KBM-7 (cell line): ENCODE measurements at places on chromosomes 1 and 21.
A peak's percentile ranks its signal among the peaks of the same experiment; 100 is the strongest.

- DNase-seq: no peak
Measured at GRCh38 chr1:55990007-55990406, 589.4 kb downstream of the PLPP3 start.

DNA sequence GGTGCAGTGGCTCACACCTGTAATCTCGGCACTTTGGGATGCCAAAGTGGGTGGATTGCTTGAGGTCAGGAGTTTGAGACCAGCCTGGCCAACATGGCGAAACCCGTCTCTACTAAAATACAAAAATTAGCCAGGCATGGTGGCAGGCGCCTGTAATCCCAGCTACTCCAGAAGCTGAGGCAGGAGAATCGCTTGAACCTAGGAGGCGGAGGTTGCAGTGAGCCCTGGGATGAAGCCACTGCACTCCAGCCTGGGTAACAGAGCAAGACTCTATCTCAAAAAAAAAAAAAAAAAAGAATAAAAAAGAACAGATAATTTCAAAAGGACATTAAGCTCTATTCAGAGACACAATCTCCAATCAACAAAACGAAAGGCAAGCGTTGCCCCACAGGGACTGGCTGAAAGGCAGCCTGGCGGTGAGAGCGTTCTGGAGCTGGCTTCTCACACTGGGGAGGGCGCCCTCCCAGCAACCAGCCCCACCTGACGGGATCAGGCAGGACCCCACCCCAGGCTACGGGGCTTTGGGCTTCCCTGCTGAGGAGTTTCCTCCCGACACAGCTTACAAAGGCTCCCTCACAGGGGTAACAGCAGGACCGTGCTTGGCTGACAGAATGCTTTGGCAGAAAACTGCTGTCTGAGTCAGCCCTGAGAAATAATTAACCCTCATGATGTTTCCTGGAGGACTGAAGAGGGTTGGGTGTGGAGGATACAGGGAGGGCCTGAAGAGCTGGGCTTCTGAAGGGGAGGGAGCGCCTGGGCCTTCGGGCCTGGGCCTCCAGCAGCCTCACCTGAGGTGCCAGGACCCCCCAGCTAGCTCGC, 31.1 kb upstream of the SRP9 start:
- DNase-seq: no peak

- no peak for DNase-seq
Measured at GRCh38 chr1:111775966-111776365, 20.3 kb downstream of the DDX20 start.

DNA sequence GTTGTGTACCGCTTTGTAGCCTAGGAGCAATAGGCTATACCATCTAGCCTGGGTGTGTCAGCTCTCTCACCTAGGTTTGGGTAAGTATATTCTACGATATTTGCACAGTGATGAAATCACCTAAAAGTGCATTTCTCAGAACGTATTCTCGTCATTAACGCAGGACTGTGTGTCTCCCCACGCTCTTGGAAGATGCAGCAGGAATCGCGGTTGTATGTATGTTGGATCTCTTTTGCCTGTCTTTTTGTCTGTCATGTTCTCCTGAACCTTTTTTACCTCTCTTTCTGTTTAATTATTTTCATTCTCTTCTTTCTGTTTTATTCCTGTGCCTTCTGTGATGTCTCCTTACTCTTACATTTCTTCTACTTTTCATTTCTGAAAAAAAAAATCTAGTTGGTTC, 140.5 kb upstream of the COL6A1 start:
- DNase-seq: no peak

DNA sequence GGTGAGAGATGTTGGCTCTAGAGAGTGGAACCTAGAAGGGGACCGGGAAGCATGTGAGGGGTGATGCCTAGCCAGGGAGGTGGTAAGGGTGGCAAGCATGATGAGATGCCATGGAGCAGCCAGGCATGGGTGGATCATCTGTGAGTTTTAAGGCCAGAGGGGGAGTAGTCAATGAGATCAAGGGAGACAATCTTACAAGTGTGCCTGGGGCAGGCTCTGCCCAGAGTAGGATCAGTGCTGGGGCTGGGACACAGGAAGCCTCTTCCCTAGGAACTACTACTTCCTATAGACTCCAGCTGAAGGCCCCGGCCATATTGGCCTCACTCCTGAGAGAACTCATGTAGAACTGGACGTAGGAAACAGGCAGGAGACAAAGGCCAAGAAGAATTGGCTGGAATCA, 192.4 kb upstream of the CSF3R start:
- DNase-seq: no peak

- DNase-seq: peak; percentile 42
Measured at GRCh38 chr1:184388971-184389370, 2.1 kb downstream of the C1orf21 start.

DNA sequence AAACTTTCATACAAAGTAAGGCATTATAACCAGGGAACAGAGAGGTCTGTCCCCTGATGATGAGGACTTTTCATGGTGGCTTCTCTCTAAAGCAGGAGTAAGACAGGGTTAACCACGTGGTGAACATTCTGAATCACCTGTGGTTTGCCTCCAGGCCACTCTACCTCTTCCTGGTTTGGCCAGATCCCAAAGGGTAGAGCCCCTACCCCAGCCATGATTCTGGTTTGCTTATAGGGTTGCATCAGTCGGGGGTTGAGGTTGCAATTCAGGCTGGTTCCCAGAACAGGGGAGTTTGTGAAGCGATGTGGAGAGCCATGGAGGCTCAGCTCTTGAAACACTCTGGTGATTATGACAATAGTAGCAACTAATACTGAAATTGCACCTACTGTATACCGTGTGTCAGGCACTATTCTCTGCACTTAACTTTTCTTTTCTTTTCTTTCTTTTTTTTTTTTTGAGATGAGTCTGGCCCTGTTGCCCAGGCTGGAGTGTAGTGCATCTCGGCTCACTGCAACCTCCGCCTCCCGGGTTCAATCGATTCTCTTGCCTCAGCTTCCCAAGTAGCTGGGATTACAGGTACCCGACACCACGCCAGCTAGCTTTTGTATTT, 8.3 kb downstream of the CNR2 start:
- no peak for DNase-seq

GRCh38 chr1:22208268-22208972, 65.5 kb upstream of the WNT4 start:
- DNase-seq: no peak

DNA sequence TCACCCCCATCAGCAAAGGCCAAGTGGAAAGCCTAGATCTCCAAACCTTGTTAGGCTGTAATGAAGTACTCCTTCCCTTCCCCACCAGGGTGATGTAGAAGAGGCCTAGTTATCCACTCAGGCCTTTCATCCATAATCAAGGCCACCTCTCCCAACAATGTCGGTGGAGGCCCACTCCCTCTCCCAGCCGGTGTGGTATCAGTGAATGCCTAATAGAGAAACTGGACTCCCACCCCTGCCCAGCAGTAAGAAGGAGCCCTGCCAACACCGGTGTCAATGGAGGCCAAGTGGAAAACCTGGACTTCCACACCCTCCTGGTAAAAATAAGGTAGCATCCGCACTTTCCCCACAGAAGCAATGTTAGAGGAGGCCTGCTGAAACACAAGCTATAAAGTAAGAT, 23.9 kb downstream of the NDUFS5 start:
- no peak for DNase-seq

- DNase-seq: no peak
Measured at GRCh38 chr1:42956739-42957138, 1.9 kb downstream of the SLC2A1 start.

DNA sequence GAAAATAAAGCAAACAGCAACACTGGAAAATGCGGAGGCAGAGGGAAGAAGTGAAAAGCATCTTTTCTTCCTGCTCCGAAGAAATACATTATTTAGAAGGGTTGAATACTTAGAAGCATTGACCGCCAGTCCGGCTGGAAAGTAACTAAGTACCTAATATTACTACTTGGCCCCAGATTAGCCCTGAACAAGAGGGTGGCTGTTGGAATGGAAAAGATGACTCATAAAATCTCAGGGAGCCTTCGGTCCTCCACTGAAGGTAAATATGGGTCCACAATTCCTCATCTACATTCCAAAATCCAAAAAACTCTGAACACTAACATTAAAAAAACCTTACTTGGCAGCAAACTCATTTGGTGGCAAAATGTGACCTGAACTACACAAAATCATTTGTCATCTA, 40.1 kb downstream of the BCAR3 start:
- no peak for DNase-seq

GRCh38 chr1:167533851-167534300, 15.5 kb upstream of the CD247 start:
- peak; percentile 78 for DNase-seq

GRCh38 chr1:109167001-109167506, 46.7 kb upstream of the SARS1 start:
- peak; percentile 67 for DNase-seq

- DNase-seq: no peak
Measured at GRCh38 chr21:45747233-45747766, 103.8 kb downstream of the PCBP3 start.

- no peak for DNase-seq
Measured at GRCh38 chr1:32848354-32849063, 22.2 kb downstream of the FNDC5 start.

GRCh38 chr1:212341090-212341489, 55.9 kb downstream of the PPP2R5A start:
- no peak for DNase-seq

GRCh38 chr1:235455097-235455496, 49.2 kb downstream of the B3GALNT2 start:
- no peak for DNase-seq

GRCh38 chr1:152519851-152520250, 5.6 kb downstream of the CRCT1 start:
- peak; percentile 57 for DNase-seq

- no peak for DNase-seq
Measured at GRCh38 chr1:192589813-192590212, 14.2 kb downstream of the RGS1 start.

DNA sequence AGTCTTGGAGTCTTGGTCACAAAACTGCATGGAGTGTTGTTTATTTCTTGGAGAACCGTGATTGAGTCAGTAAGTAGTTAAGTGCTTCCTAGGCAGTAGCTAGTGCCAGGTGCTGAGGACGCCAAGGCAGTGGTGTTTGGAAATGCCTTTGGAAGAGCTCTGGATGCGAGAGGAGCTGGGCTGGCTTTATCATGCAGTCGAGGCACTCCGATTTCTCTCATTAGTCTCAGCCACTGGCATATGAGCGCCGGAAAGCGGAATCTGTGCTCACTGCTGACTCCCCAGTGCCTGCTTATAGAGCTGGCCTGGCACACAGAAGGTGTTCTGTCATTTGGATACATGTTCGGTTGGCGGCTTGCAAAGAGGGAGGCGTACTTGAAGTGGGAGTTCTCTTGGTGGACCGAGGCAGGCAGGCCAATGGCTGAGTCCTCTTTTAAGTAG, 3.6 kb downstream of the TENT5C start:
- DNase-seq: no peak

GRCh38 chr1:203751051-203751450, 13.9 kb upstream of the LAX1 start:
- DNase-seq: no peak

DNA sequence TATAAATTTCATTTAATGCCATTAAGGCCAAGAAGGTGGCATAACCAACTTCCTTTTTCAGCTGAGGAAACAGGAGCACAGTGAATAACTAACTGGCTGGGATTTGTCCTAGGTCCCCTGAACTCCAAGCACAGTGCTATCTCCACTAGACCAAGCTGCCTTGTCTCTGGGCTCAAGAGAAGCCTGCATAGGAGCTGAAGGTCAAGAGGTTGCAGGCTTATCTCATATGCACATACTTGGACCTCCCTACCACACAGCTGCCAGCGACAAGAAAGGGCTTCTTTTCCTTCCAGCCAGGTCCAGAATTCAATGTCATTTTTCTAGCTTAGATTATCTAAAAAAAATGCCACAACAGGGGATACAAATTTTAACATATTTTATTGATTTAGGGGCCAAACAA, 27.1 kb downstream of the AK2 start:
- DNase-seq: no peak

DNA sequence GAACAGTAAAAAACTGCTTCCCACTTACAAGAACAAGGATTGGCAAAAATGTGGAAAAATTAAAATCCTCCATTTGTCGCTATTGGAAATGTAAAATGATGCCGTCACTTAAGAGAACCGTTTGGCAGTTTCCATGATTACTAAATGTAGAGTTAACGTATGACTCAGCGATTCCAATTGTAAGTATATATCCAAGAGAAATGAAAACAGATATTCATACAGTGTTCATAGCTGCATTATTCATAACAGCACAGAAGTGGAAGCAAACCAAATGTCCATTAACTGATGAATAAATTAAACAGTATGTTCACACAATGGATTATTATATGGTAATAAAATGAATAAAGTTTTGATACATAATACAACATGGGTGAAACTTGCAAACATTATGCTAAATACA, 971.0 kb downstream of the AMY1C start:
- no peak for DNase-seq

DNA sequence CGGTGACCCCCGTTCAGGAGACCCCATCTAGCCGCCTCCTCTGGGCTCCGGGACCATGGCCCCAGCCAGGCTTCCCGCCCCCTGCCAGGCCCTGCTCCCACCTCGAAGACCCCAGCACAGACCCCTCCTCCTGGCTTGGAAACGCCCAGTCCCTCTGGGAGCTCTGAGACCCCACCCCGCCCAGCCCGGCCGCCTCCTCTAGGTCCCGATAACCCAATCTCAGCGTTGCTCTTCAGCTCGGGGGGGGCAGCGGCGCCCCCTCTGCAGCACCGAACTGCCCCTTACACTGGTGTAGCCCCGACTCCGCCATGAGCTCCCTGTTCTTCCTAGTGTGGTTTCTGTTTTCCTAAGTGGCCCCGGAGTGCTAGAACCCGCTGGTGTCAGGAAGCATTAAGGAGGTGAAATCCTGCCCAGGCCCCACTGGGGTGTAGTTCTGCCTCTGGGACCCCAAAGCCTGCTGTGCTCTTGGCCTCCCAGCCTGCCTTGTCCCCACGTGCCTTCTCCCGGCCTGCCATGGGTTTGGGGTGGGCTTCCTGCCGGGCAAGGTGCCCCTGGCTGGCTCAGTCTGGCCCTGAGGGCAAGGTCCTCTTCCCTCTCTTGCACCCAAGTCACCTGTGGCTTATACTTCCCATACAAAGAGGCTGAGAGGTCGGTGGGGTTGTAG, 10.7 kb upstream of the MMEL1 start:
- no peak for DNase-seq

GRCh38 chr1:244545511-244545910, 84.4 kb downstream of the CATSPERE start:
- no peak for DNase-seq

GRCh38 chr1:184027826-184028695, 9.5 kb downstream of the COLGALT2 start:
- DNase-seq: no peak

DNA sequence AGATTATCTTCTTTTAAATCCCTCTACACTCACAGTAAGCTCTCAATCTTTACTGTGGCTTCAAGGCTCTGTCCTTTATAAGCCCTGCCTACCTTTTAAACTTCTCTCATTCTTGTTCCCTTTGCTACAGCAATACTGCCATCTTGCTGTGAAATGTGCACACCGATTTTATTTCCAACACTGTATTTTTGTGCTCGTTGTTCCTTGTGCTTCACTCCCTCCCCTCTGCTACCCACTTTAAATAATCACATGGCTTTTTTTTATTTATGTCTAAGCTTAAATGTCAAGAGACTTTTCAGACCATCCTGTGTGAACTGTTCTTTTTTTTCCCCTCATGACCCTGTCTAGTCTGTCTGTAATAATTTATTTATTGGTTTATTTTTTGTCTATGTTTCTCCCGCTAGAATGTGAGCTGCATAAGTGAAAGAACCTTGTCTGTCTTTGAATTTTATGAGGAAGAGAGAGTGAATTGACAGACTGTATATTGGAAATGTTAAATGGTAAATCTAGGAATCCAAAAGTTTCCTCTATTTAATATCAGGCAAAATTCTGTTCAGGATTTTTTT, 45.7 kb downstream of the ABCD3 start:
- peak; percentile 83 for DNase-seq

- no peak for DNase-seq
Measured at GRCh38 chr1:28139025-28139712, 37.3 kb downstream of the PTAFR start.
